ENCODE measurements at places on chromosomes 3 and 15.

GRCh38 chr3:120440001-120440703 lies 10.6 kb downstream of the FSTL1 start:
- no peak for DNase-seq

DNA sequence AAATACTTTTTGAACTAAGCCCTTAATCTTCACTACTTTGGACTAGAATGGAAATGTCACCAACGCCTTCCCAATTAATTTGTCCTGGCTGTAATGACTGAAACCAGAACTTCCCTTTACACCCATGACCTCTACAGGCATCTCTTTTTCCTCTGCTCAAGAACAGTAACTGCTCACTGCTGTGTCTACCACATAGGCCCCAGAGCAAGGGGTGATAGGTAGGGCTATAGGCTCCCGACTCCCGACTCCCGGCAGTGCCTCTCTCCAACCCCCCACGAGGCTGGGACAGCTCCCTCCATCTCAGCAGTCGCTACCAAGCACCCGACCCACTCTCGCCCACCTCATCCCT lies 384 bp upstream of the LEKR1 start:
- DNase-seq: no peak

GRCh38 chr15:47964229-47964628 lies 156.6 kb upstream of the SLC24A5 start:
- no peak for DNase-seq

GRCh38 chr3:3578718-3579117 lies 220.5 kb upstream of the LRRN1 start:
- DNase-seq: peak; percentile 63

- DNase-seq: no peak
Observed at GRCh38 chr3:10521772-10522441, 16.5 kb upstream of the ATP2B2 start.

All from suppressor macrophage treated with lipopolysaccharide for 1 hour (primary cell).